ENCODE measurements at places on chromosomes 1 and 21.

DNA sequence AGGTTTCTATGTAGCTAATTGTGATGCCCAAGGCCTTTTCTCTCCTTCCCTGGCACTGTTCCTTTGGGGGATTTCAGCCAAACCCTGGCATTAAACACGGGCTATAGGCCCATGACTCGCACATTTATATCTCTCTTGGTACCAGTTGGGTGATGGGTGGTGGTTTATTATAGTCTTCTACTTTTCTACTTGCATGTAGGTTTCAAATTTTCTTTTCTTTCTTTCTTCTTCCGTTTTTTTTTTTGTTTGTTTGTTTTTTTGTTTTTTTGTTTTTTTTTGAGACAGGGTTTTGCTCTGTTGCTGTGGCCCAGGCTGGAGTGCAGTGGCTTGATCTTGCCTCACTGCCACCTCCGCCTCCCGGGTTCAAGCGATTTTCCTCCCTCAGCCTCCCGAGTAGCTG is 1.1 kb downstream of the IL10RB start:
- DNase-seq = no peak

- DNase-seq = no peak
Observed at GRCh38 chr21:35357041-35357780, 308.1 kb upstream of the RUNX1 start.

DNA sequence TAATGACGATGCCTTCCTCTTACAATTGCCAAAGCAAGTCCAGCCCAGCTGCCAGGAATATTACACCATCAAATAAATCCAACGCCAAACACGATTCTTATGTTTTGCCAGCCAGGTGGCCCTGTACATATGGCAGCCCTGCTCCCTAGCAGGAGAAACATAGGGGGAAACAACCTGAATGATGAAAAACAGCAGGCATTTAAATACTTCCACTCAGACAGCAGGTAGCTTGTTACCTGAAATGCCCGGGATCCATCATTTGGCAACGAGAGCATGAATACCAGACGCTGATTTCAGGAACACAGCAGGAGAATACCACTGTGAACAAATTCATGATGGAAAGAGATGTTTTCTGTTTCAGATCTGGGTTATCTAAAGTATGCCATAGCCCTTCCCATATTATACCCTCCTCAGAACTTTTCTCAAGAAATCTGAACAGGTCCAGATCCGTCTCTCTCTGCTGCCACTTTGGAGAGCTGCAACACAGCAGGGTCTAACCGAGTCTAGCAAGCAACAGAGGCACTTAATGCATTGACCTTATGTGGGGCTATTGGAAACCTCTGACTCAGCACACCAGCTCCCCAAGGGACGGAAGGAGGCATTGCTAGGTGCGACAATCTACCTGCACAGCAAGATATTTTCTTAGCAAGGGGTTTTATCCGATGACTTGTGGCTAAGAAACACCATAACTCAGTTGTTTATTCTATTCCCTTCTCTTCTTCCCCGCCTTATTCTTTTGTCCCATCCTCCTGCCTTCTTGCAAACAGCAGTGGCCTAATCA is 166.3 kb downstream of the BARHL2 start:
- DNase-seq = no peak

DNA sequence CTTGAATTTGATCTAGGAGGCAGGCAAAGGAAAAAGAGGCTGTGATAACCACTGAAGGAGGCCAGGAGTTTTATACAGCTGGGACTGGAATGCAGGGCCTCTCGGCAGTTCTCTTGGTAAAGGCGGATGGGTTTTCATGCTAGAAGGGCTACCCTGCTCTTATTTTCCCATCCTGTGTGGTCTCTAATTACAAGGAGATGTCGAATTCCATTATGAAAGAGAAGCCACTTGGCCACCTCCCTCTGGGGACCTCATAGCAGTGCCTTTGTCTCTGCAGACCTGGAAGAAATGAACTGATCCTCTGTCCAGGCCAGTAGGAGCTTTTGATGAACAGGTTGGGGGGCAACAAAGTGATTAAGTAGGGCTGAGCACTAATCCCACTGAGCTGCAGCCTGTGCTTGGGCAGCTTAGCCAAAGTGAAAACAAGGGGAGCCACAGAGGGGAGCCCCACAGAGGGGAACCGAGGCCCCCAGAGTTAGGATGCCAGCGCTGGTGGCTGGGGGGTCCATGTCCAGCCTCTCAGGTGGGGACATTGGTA is 42.2 kb upstream of the BCAR3 start:
- no peak for DNase-seq

DNA sequence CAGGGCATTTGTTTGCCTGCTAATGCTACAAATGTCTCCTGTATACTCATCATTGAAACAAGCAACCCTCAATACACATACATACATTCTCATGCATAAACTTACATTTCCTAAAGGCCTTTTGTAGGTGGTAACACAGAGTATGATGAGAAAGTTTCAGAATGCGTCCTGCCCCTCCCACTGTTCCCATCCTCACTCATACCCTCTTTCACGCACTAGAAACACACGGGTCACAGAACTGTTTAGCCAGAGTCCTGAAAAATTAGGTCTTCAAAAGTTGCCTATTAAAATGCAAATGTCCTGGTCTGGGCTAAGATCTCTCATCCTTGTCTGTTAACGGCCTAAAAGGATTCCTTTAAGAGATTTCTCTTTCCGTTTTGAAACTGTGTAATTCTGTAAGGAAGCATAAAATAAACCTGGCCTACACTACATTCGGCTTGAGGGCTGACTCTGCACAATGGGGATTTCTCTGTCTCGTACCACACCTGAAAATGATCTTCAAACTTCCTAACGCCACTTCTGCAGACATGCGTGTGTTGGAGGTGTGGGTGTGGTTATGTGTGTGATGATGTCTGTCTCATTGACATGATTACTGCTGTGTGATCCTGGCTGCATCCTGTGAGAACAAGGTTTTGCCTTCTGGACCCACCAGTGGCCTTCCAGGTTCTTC is 5.3 kb upstream of the FCER1A start:
- DNase-seq = no peak
